Upper lobe of right lung (tissue), 1 donor: ENCODE measurements at places on chromosomes 2 and 18.

DNA sequence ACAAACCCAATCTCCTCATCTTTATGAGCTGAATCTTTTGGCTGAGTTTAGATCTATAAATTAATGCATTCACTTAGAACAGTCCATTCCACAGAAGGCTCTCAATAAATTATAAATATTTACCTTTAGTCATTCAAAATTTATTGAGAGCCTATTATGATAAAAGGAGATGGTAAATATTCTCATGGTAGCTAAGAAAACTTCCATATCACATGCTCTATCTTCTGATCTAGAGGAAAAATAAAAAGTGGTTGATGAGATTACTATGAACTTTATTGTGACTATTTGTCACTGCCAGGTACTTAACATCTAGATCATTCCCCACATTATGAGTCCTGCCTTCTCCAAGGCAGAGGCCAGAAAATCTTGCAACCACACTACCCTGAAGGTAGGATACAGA lies 62.4 kb downstream of the L3MBTL4 start:
- no peak for DNase-seq

DNA sequence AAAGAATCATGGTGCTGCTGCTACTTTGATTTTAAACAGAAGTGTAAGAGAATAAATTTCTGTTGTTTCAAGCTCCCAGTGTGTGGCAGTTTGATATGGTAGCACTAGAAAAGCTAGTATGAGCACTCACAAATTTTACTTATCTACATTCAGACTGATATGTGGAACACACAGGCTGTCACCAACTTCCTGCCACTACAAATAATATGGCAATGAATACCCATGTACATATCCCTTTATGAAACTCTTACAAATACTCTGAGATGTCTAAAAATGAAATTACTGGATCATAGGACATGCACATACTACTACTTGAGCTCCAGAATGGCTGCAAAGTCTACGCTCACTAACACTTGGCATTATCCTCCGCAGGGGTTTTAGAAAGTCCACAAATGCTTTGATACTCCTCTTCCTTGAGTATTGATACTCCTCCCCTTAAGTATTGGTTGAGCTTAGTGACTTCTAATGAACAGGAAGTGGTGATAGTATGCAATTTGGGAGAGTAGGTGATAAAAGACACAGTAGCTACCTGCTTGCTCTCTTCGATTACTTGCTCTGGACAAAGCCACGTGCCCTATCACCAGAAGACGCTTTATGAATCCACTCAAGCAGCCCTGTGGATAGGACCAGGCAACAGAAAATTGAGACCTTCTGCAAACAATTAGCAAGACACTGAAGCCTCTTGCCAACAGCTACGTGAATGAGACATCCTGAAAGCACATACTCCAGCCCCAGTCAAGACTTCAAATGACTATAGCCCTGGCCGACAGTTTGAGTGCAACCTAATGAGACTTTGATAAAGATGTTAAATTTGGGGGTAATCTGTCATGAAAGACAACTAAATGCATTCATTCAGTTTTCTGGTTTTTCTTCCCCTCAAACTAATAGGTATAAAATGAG lies 35.4 kb downstream of the FBXO11 start:
- no peak for DNase-seq

DNA sequence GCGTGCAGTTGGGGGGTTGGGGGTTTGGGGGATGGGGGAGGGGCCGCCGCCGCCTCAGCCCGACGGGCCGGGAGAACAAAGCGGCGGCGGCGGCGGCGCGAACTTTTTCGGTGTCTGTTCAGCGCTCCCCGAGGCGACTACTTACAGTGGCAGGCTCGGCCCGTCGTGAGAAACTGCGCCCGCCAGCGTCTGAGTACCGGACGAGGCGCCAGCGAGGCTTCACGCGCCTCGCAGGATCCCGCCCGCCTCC lies 172 bp downstream of the PRKD3 start:
- peak; percentile 92 for DNase-seq

DNA sequence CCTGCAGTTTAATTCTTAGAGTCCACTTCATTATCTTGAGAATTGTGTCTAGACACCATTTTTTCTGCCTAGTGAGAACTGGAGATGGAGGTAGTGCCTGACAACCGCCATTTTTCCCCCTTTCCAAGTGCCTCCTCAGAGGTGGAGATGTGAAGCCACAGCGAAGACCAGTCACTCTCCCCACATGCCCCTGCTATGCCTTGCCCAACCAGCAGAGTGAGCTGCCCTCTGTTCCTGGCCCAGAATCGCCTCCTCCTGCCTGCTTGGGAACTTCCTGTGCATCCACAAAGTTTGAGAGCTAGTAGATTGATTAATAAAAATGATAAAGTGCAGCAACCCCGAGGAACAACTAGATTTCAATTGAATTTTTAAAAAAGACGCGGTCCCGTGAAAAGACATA lies 123.3 kb downstream of the CLIP4 start:
- DNase-seq = peak; percentile 52

DNA sequence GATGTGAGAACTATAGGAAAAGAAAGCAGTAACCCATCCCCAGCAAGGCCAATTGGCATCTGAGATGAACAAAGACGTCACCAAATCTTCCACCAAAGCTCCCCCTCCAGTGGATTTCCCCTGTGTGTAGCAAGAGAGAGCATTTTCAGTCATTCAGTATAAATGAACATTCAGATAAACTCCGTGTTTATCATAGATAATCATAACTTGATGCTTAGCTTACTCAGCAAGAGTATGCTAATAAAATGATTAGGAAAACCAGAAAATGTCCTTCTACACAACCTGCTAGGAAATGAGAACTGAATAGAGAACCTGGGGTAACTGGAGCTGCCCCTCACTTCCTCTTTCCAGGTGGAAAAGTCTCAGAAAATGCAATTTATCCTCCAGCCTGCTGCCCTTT lies 198.0 kb upstream of the CCDC150 start:
- DNase-seq = no peak

GRCh38 chr18:38494065-38494464 lies 928.5 kb upstream of the CELF4 start:
- DNase-seq = no peak

DNA sequence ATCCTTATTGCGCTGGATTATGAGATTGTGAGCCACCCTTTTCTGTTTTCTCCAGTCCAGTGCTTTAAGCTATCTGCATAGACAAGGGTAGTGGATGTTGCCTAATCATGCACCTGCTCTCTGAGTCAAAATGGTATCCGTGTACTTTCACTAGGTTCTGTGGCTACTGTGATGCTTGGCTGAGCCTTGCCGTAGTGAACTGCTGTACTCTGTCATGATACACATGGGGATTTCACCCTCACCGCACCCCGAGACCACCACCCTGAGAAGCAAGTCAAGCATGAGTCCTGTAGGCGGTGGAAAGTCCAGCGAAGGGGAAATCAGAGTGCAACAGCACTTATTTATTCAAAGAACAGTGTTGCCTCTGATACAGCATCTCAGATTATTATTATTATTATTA lies 55.0 kb downstream of the ARHGAP25 start:
- DNase-seq = no peak

GRCh38 chr2:79887747-79888374 lies 375.0 kb downstream of the CTNNA2 start:
- no peak for DNase-seq

- no peak for DNase-seq
These were observed 1132.9 kb upstream of the ZEB2 start for GRCh38 chr2:145652571-145653545.

DNA sequence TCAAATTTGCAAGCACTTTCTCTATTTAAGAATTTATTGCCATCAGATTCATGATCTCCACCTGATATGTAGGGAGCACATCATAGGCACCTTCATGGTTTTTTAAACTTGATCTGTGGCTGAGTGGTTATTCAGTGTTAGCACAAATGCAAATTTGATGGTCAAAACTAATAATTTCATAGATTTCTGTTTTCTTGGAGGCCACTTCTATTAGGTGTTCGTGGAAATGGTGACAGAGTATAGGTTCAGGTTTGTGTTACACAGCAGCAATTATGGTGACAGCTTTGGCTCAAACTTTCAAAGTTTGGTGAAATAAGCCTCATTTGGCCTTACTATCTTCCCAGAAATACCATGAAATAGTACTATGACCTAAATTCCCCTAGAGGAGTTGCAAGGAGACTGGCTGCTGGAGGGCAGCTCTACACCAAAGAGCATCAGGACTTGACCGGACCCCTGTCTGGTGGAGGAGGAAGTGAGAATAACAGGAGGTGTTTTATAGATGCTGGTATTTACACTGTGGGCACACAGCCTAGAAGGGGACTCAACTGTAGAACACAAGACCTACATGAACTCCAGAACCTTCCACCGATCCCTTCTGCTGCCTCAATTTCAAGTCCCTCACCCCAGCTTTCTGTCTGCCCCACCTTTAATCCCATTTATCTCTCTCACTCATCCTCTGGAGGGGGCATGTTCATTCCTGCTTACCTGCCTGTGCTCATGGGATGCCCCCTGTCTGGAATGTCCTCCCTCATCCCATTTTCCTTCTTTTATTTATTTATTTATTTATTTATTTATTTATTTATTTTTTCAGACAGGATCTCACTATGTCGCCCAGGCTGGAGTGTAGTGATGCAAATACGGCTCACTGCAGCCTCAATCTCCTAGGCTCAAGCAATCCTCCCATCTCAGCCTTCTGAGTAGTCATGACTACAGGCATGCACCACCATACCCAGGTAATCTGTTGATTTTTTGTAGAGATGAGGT lies 132.9 kb upstream of the SIX2 start:
- no peak for DNase-seq

DNA sequence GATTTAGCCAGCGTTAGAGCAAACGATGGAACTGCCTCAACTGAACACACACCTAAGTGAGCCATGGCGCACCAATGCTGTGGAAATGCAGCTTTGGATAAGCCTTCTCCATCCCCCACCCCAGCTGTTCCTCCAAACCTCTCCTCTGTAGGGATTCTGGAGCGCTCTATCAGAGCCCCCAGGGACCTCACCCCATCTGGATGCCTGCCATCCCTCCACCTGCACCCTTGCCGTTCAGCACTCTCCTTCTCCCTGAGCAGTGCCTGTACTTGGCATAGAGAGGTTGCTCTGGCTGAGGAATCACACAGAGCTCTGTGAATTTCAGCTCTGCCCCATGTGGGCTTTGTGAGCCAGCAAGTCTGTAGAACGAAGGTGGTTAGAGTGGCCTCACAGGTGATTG lies 42.8 kb upstream of the INHBB start:
- no peak for DNase-seq

GRCh38 chr18:59376351-59376935 lies 17.4 kb upstream of the LMAN1 start:
- no peak for DNase-seq

DNA sequence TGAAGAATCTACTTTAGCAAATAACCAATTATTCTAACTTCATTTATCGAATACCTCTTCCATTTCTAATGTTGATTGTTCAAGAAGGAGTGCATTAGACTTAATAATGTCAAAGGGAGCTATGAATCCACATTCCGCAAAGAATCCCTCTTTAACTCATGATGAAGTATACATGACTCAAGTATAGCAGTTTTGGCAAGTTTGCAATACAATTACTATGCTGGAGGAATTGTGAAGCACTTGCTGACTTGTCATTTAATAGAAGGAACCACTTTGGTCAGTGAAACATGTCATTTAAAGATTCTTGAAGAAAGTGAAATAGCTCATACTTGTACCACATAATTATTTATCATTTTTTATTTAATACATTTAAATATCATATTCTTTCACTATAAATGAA lies 125.1 kb downstream of the SLC39A10 start:
- no peak for DNase-seq

GRCh38 chr18:21210784-21211183 lies 31.2 kb upstream of the GREB1L start:
- DNase-seq = no peak

- DNase-seq = no peak
These were observed 20.0 kb downstream of the FOSL2 start for GRCh38 chr2:28412625-28413151.

DNA sequence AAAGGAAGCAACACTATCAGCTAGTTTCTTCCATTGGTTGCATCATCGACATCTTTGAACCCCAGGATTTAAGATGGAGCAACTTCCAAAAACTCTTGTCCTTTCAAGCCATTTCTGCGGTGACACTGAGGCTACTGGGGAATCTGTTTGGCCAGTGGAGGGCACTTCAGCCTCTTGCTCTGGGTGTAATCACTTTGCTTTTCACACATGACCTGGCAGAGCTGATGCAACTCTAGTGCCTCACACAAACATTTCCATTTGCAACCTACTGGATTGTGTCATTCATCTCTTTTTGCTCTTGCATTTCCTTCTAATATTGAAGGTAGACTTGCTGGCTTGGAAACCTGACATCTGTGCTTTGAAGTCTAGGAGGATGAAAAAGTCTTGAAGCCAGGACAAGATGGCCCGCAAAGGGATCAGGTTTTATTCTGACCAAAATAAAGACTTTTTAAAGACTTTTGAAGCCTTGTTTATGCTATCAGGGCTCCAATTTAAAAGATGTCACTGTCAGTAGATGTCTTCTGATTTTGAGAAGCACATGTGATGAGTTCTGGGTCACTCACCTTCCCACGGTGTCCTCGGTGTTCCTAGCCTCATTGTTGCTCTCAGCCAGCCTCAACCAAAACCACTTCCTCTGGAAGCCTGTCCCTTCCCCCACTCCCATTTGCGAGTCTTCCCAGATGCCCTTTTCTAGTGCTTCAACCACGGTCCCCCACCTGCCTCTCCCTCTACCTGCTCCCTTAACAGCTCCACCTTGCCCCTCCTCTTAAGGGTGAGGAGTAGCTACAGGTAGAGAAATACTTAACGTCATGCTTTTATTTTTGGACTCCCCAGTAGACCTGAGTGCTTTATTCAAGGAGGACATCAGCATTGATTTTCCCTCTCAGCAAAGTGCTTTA lies 69.7 kb upstream of the KCNE4 start:
- DNase-seq = no peak

DNA sequence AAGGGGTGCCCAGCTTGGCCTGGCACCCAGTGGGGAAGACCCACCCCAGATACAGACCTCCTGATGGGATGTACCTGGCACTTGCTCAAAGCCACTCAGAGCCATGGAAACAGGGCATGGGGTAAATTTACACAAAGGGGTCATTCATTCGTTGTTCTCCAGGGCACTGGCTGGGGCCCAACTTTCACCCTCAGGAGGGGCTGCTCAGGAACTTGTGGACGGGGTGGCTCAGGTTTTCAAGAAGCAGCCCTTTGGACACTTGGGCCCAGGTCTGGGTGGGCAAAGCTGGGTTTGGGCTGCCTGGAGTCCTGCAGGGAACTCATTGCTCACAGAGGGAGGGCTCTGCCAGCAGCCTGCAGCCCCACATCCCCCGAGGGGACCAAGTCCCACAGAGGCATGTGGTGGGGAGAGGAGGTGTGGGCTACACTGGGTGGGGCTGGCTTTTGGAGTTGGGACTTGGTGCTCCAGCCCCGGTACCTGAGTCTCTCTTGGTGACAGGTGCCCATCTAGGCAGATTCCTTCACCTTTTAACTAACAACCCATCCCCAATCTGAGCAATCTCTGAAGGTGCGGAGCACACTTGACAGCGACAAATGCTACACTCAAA lies 172.3 kb downstream of the CELF4 start:
- DNase-seq = no peak

- DNase-seq = no peak
These were observed 105.0 kb upstream of the ALKAL2 start for GRCh38 chr2:392926-393280.
